ENCODE measurements at places on chromosomes 2 and 18. TPM values are rescaled to one million over a fixed set of nuclear protein-coding genes. Genes with fewer than 3 reads are reported as not detected.

LDLRAD4 gene
- total RNA-seq = 10.1 TPM

GKN1 gene
- total RNA-seq = not detected

DNA sequence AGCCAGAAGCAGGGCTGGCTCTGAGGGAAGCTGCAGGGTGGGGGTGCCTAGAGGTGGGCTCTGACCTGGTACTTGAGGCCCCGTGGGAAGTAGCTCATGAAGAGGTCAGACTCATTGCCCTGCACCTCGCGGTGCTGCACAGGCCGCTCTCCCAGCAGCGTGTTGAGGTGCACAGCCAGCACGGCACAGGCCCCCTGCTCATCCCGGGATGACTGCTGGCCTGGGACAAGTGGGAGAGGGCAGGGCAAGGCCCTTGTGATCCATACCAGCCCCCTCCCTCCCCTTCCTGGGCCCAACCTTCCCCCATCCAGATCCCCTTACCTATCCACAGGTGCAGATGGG lies 8.7 kb downstream of the CAPG start:
- H3K27ac ChIP-seq = no peak overlapping the region
- H3K27me3 ChIP-seq = no peaks in the 10 kb centered on the region
- peaks cover 26% of the 10 kb centered on the region for H3K4me1 ChIP-seq
- DNase-seq = no peak
- peaks cover 37% of the 10 kb centered on the region for H3K36me3 ChIP-seq

DNA sequence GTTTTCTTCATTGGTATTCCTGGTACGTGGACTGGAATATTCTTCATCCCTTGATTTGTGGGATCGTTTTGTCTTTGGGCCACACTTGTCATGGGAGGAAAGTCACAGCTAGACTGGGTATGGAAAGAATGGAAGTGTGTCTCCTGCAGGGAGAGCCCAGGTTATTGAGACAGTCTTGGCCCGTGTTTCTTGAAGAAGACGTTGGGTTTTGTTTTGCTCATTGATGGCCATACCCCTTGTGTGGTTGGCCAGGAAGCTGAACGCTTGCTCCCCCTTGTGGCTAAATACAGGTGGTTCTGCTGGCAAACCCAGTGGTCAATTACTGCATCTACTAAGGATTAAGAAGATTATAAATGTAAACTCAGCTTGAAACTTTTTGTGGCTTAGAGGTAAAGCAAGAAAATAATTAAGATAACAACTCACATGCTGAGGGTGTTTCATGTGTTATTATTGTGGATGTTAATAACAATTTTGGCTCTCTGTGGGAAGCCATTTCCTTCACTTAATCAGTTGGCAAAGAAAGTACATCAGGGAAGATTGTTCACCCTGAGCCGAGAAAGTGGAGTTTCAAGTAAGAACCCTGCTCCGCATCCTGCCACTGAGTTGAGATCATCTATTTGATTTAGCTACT lies 91.8 kb downstream of the NEDD4L start:
- no peak for DNase-seq
- no peak overlapping the region for H3K27ac ChIP-seq
- H3K4me3 ChIP-seq = no peak overlapping the region
- peaks cover 7% of the 10 kb centered on the region for H3K4me1 ChIP-seq
- H3K36me3 ChIP-seq = no peaks in the 10 kb centered on the region
- H3K27me3 ChIP-seq = no peaks in the 10 kb centered on the region

UGT1A4 gene
- 2.3 TPM for total RNA-seq

SPR gene
- total RNA-seq = 14.2 TPM

GRCh38 chr18:27614951-27615844 lies 430.1 kb upstream of the CHST9 start:
- no peak overlapping the region for H3K27ac ChIP-seq
- peaks cover 3% of the 10 kb centered on the region for H3K27me3 ChIP-seq
- no peak for DNase-seq
- no peak overlapping the region for H3K4me3 ChIP-seq
- no peaks in the 10 kb centered on the region for H3K36me3 ChIP-seq

- H3K27me3 ChIP-seq = no peaks in the 10 kb centered on the region
- H3K27ac ChIP-seq = no peak overlapping the region
- no peak overlapping the region for H3K4me3 ChIP-seq
- no peaks in the 10 kb centered on the region for H3K4me1 ChIP-seq
Measured at GRCh38 chr18:77316641-77317040, 67.0 kb downstream of the GALR1 start.

MBP gene
- total RNA-seq = 100 TPM

DNA sequence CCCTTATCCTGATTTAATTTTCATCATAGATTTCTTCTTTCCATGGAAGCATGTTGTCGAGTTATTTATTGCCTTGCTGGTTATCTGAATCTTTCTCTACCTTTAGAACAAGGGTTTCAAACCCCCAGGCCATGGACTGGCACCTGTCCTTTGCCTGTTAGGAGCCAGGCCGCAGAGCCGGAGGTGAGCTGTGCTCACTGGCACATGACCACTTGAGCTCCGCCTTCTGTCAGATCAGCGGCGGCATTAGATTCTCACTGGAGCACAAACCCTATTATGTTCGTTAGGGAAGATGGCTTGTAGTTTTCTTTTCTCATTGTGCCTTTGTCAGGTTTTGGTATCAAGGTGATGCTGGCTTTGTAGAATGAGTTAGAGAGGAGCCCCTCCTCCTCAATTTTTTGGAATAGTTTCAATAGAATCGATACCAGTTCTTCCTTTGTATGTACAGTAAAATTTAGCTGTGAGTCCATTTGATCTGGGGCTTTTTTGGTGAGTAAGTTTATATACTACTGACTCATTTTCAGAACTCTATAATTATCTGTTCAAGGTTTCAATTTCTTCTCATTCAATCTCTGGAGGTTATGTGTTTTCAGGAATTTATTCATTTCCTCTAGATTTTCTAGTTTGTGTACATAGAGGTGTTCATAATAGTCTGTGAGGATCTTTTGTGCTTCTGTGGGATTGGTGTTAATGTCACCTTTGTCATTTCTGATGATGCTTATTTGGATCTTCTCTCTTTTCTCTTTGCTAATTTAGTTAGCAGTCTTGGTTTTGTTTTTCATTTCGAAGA lies 668.0 kb upstream of the FAM98A start:
- H3K27ac ChIP-seq = no peak overlapping the region
- H3K4me1 ChIP-seq = no peaks in the 10 kb centered on the region
- no peak for DNase-seq

KLHL41 gene
- 0.48 TPM for total RNA-seq

DNA sequence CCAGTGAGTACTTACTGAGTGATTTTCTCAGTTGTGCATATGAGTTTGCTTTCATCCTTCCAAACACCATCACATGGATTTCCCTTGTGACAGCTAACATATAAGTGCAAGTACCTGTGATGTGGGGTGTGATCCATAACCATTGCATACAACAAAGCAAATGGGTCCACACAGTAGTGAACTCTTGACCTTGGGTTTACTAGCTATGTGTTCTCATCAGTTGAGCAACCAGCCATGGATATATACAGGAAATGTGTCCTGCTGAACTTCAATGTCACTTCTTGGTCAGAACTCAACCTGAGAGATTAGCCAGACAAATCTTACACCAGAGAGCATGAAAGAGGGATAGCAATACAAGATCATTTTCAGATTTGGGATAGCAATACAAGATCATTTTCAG lies 420.9 kb upstream of the KCNH7 start:
- peaks cover 2% of the 10 kb centered on the region for H3K4me1 ChIP-seq
- no peak for DNase-seq
- no peaks in the 10 kb centered on the region for H3K36me3 ChIP-seq
- no peak overlapping the region for H3K27ac ChIP-seq
- H3K27me3 ChIP-seq = no peaks in the 10 kb centered on the region

GRCh38 chr2:48733067-48733503 lies 22.4 kb downstream of the LHCGR start:
- DNase-seq = no peak
- no peak overlapping the region for H3K27ac ChIP-seq
- H3K4me3 ChIP-seq = no peak overlapping the region

DNA sequence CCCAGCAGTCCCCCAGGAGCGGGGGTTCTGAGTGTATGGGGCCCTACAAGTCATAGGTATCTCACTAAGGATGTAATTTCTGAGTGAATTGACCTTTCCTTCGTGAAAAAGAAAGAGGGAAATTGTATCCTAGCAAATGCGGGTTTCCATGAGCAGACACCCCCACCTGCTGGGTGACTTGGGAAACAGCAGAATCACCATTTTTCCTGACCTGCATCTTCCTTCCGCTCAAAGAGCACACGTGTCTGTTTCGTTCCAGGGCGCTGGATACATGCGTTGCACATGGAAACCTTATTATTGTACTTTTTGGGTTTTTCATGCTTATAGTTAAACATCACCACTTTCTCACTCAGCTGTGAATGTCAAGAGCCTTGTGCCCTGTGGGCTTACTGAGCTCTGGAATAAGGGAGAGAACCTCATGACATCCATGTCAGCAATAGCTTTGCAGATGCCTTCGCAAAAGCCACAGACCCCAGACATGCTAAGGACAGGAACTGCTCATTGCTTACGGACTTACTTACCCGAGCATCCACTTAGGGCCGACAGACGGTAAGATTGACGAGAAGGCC lies 132.8 kb downstream of the TPO start:
- DNase-seq = no peak
- H3K4me1 ChIP-seq = peaks cover 9% of the 10 kb centered on the region
- no peak overlapping the region for H3K4me3 ChIP-seq
- H3K27ac ChIP-seq = no peak overlapping the region
- peaks cover 7% of the 10 kb centered on the region for H3K27me3 ChIP-seq
- no peaks in the 10 kb centered on the region for H3K36me3 ChIP-seq

M1AP gene
- not detected for total RNA-seq

DNA sequence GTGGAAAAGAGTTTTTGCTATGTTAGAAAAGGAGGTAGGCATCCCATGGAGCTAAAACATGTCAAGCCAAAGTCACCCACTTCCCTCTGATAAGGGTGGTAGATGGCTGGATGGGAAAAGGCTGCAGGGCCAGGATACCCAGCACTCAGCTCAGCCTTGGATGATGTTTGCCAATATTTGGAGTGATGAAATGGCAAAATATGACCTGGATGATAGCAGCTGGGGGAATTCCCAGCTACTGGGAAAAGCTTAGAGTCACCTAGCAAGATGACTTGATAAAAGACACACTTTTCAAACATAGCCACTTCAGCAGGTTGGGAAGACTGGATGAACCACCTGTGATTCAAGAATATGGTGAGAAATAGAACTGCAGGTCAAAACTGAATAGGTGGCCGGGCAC lies 10.1 kb downstream of the RFX8 start:
- no peak overlapping the region for H3K4me3 ChIP-seq
- DNase-seq = no peak
- peaks cover 9% of the 10 kb centered on the region for H3K4me1 ChIP-seq
- no peak overlapping the region for H3K27ac ChIP-seq

DNA sequence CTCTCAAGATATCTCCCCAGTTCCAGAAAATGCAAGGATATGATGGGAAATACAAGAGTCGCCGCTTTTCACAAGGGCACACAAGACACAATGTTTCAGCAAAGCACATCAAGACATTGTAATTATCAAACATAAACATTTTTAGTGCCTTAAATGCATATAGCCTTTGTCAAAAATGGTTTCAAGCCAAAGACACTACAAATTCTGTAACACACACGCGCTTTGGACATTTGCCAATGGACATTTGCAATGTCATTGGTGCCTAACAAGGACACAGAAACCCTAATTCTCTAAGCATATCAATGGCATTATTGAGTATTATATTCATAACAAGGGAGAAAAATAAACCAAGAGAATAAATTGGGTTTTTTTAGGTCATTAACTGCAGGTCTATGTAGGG lies 16.1 kb downstream of the ADD2 start:
- no peaks in the 10 kb centered on the region for H3K36me3 ChIP-seq
- H3K27ac ChIP-seq = no peak overlapping the region
- no peak for DNase-seq

GRCh38 chr2:168626096-168626495 lies 170.0 kb downstream of the CERS6 start:
- no peak overlapping the region for H3K27ac ChIP-seq
- no peaks in the 10 kb centered on the region for H3K4me1 ChIP-seq
- no peaks in the 10 kb centered on the region for H3K27me3 ChIP-seq
- no peak overlapping the region for H3K4me3 ChIP-seq
- H3K36me3 ChIP-seq = no peaks in the 10 kb centered on the region

- H3K27ac ChIP-seq = no peak overlapping the region
- peaks cover 17% of the 10 kb centered on the region for H3K4me1 ChIP-seq
- no peak overlapping the region for H3K4me3 ChIP-seq
- no peaks in the 10 kb centered on the region for H3K36me3 ChIP-seq
- DNase-seq = no peak
- H3K27me3 ChIP-seq = no peaks in the 10 kb centered on the region
Measured at GRCh38 chr2:160477032-160477431, 16.6 kb downstream of the RBMS1 start.

DNA sequence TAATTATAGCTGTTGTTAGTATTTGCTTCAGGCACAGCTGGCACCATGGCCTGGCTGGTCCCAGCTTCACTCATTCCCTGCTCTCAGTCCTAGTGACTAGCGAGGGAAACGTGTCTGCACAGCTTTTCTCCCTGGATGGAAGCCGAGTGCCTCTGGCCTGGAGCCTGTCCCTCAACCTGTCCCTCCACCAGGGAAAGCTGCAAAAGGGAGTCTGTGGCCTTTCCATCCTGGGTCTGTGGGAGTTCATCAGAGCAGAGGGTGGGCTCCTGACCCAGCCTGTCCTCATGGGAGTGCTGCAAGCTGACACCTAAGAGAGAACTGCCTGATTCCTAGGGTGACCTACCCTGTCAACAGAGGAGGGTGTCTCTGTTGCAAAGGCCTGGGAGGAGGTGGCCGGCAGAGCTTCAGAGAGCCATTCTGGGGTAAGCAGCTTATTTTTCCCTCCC lies 118.3 kb downstream of the CAPN13 start:
- H3K36me3 ChIP-seq = no peaks in the 10 kb centered on the region
- no peak overlapping the region for H3K4me3 ChIP-seq
- peak; percentile 52 for DNase-seq
- peaks cover 17% of the 10 kb centered on the region for H3K4me1 ChIP-seq

DNA sequence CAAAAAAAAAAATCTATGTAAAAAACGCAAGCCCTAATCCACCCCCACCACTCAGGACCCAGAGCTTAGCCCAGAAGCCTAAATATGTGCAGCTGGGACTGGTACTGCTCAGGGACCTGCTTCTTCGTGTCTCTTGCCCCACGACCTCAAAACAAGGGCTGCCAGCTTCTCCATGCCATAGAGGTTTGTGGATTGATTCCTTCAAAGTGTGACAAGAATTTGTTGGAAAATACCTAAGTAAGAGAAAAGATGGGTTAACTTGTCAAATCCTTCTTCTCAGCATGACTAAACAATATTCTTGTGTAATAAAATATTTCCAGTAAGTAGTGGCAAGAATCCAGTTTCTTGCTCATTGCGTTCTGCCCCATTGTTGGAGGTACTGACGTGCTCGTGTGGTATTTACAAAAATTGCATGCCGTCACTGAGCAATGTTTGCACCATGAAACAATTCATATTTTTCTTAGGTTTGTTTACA lies 825 bp upstream of the SCYGR1 start:
- H3K4me3 ChIP-seq = no peak overlapping the region
- no peaks in the 10 kb centered on the region for H3K27me3 ChIP-seq
- no peak for DNase-seq
- no peaks in the 10 kb centered on the region for H3K4me1 ChIP-seq
- no peak overlapping the region for H3K27ac ChIP-seq
- no peaks in the 10 kb centered on the region for H3K36me3 ChIP-seq

Data from suprapubic skin (tissue), 4 donors.